ENCODE measurements at places on chromosomes 4 and X.

DNA sequence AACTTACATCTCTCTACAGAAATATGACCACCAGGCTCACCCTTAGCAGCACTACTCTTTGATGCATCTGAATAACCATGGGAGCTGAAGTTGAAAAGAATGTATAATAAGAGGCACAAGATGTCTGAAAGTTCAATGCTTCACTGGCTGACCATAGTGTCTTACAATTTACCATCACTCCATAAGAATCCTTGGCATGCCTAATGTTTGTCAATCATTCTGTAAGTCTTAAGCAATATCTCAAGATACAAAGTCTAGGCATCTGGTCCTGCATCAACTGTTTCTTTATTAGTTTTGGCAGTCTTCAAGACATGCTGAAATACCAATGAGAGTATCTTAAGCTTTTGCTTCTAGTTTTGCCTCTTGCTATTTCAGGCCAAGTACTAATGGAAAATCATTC lies 755.5 kb downstream of the STIM2 start:
- DNase-seq: no peak

DNA sequence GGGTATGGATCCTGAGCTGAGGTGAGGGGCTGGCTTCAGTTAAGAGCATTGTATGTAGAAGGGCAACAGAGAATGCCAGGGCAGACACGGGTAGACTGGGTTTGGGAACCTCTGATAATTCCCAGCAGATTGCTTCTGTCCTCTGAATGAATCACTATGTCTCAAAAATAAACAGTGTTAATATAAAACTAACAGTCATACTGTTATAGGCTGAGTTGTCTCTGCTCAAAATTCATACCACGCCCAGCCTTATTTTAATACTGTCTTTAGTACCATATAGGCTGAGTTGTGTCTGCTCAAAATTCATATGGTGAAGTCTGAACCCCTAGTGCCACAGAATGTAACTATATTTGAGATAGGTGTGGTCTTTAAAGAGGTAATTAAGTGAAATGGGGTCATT lies 10.0 kb downstream of the XAGE2 start:
- DNase-seq: no peak

- DNase-seq: no peak
Measured at GRCh38 chr4:79027656-79028055, 88.4 kb upstream of the PAQR3 start.

GRCh38 chr4:1521821-1522361 lies 115.6 kb upstream of the NKX1-1 start:
- DNase-seq: no peak

GRCh38 chrX:150058728-150059127 lies 120.4 kb upstream of the EOLA2 start:
- no peak for DNase-seq

GRCh38 chr4:186936496-186937375 lies 213.1 kb upstream of the FAT1 start:
- DNase-seq: no peak

- peak; percentile 79 for DNase-seq
Measured at GRCh38 chrX:154775419-154776349, 13.0 kb downstream of the DKC1 start.

All from hematopoietic multipotent progenitor cell treated with erythropoietin and hydrocortisone succinate and interleukin-3 and kit ligand, for 8 days (in vitro differentiated cells).